ENCODE measurements at places on chromosomes 5 and 9. TPM values are rescaled to one million over a fixed set of nuclear protein-coding genes. Genes with fewer than 3 reads are reported as not detected.

DNA sequence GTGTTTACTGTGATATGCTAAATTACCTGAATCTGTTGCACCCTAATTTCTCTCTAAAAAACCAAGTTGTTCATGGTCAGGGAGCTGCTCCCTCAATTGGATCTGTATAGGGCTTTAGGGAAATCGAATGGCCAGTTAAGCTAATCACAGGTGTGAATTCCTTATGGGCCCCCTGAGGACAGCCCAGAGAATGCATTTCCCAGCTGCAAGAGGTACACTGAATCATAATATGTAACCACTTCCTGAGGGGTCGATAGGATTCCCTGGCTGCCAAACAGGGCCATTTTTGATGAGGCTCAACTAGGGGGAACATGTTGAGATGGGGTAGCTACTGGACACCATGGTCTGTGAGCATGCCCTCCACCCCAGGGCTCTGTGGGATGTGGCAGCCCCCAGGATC lies 478.6 kb downstream of the CCDC171 start:
- no peak for DNase-seq
- no peaks in the 10 kb centered on the region for H3K27me3 ChIP-seq
- peaks cover 66% of the 10 kb centered on the region for H3K4me1 ChIP-seq
- no peak overlapping the region for H3K27ac ChIP-seq
- H3K36me3 ChIP-seq: peaks cover 9% of the 10 kb centered on the region

- H3K4me1 ChIP-seq: peaks cover 9% of the 10 kb centered on the region
- H3K4me3 ChIP-seq: no peak overlapping the region
- H3K27me3 ChIP-seq: peaks cover 2% of the 10 kb centered on the region
- no peak overlapping the region for H3K27ac ChIP-seq
- no peak for DNase-seq
These were observed 17.7 kb downstream of the S1PR3 start for GRCh38 chr9:89008744-89009545.

The FYB1 gene
- total RNA-seq: 0.32 TPM

DNA sequence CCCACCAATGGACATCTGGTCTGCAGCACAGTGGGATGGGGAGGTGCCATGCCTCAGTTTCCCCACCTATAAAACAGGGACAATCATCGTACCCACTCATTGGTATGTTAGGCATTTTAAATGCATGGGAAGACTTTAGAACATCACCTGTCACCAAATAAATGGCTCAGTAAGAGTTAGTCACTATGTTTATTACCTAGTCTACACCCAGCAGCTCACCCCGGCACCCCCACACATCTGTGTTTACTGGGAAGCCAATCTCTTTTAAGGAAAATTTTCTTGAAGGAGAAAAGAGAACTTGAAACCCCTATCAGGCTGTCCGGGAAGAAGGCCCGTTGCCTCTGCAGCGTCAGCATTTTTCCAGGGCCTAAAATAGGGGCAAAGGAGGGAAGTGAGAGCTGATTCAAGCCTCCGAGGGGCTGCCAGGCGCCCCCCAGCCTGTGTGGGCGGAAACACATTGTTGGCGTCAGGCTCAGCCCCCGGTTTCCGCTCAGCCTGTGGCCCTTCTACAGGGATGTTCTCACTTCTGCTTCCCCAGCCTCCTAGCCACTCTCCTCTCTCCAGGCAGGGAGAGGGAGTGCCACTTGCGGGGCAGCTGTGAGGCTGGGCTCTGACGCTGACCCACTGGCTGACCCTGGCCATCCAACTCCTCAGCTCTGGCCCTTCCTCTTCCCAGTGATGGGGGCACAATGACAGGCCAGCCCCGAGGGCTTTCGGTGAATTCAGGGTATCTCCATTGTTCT lies 4.6 kb downstream of the CSF1R start:
- H3K36me3 ChIP-seq: no peaks in the 10 kb centered on the region
- no peak overlapping the region for H3K4me3 ChIP-seq
- H3K27me3 ChIP-seq: peaks cover 2% of the 10 kb centered on the region
- DNase-seq: no peak
- peaks cover 23% of the 10 kb centered on the region for H3K4me1 ChIP-seq

GRCh38 chr5:96843140-96843539 lies 33.2 kb upstream of the ERAP2 start:
- peaks cover 11% of the 10 kb centered on the region for H3K4me1 ChIP-seq
- DNase-seq: no peak
- H3K27me3 ChIP-seq: peaks cover 5% of the 10 kb centered on the region
- no peak overlapping the region for H3K27ac ChIP-seq

- no peaks in the 10 kb centered on the region for H3K36me3 ChIP-seq
- H3K27me3 ChIP-seq: peaks cover 15% of the 10 kb centered on the region
- H3K4me3 ChIP-seq: no peak overlapping the region
- peaks cover 28% of the 10 kb centered on the region for H3K4me1 ChIP-seq
These were observed 10.7 kb upstream of the SLC6A7 start for GRCh38 chr5:150179019-150179620.

The DOCK8 gene
- total RNA-seq: not detected

- no peak overlapping the region for H3K4me3 ChIP-seq
- H3K27me3 ChIP-seq: peaks cover 9% of the 10 kb centered on the region
- no peak for DNase-seq
- H3K27ac ChIP-seq: no peak overlapping the region
These were observed 299.2 kb downstream of the CD180 start for GRCh38 chr5:66897356-66897755.

DNA sequence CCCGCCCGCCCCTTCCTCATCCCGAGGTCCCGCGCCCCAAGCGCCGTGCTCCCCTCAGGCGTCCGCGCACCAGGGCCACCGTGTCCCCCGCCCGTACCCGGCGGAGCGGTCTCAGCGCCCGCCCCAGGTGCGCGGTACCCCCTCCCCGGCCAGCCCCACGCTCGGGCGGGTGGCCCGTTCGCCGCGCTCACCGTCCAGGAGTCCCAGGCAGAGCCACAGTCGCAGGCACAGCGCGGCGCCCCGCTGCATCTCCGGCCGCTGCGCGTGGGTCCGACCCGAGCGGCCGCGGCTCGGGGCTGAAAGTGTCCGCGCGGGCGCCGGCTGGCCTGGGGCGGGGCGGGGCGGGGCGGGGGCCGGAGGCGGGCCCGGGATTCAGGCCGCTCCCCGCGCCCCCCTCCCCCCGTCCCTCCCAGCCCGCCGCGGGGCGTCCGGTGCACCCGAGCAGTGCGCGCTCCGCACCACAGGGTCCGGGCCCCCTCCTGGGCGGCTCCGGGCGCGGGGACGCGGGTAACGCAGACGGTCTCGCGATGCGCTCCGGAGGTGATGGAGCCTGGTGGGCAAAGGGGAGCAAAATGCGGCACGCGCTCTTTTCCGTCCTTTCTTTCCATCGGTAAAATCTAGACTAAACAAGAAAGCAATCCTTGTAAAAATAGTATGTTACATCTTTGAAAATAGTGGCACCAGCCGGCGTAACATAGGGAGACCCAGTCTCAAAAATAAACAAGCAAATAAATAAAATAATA lies at the start of gene FLT4:
TSS of gene FLT4 (minus strand) at position 304 of the 743 bp plus-strand sequence. CDS start at position 249, 55 bp downstream.
- peak within 1 kb of the TSS; percentile 56 for H3K4me3 ChIP-seq
- DNase-seq: no peak
- no peaks in the 10 kb centered on the region for H3K36me3 ChIP-seq
- H3K27me3 ChIP-seq: peaks cover 16% of the 10 kb centered on the region
- H3K4me1 ChIP-seq: peaks cover 8% of the 10 kb centered on the region

GRCh38 chr5:112316731-112317130 lies 102.3 kb downstream of the EPB41L4A start:
- H3K36me3 ChIP-seq: no peaks in the 10 kb centered on the region
- H3K27me3 ChIP-seq: peaks cover 3% of the 10 kb centered on the region
- H3K27ac ChIP-seq: no peak overlapping the region
- H3K4me1 ChIP-seq: no peaks in the 10 kb centered on the region
- no peak for DNase-seq

DNA sequence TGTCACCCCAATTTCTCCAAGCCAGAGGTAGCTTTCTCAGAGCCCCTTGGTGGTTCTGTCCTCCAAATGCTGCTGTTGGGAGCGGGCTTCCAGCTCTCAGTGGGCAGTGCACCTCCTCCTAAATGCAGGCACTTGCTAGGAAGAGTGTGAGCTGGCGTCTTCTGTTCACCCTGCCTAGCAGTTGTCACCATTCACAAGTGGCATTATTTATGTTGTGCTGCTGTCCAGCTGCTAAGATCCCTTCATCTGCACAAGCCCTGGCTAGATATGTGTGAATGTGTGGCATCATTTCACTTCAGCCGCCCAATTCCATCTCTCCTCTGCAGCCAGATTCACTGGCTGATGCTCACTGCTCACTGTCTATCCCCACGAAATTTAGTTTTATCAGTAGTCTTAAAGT lies 43.7 kb downstream of the SLC36A1 start:
- H3K36me3 ChIP-seq: peaks cover 29% of the 10 kb centered on the region
- peaks cover 14% of the 10 kb centered on the region for H3K4me1 ChIP-seq
- H3K4me3 ChIP-seq: no peak overlapping the region
- DNase-seq: no peak
- peaks cover 2% of the 10 kb centered on the region for H3K27me3 ChIP-seq

- H3K4me1 ChIP-seq: no peaks in the 10 kb centered on the region
- no peak overlapping the region for H3K4me3 ChIP-seq
- no peak for DNase-seq
- H3K27ac ChIP-seq: no peak overlapping the region
- H3K36me3 ChIP-seq: no peaks in the 10 kb centered on the region
- H3K27me3 ChIP-seq: peaks cover 2% of the 10 kb centered on the region
These were observed 396.5 kb downstream of the ANXA1 start for GRCh38 chr9:73548201-73548600.

The C7 gene
- total RNA-seq: 0.05 TPM

The C9orf50 gene
- not detected for total RNA-seq

The PCDHA10 gene
- total RNA-seq: not detected

- no peak overlapping the region for H3K4me3 ChIP-seq
- peaks cover under 1% of the 10 kb centered on the region for H3K27me3 ChIP-seq
- H3K4me1 ChIP-seq: no peaks in the 10 kb centered on the region
- no peak for DNase-seq
- no peaks in the 10 kb centered on the region for H3K36me3 ChIP-seq
These were observed 39.0 kb downstream of the KCNIP1 start for GRCh38 chr5:170542691-170543293.

GRCh38 chr5:124962735-124963134 lies 216.3 kb upstream of the ZNF608 start:
- no peaks in the 10 kb centered on the region for H3K36me3 ChIP-seq
- H3K27ac ChIP-seq: no peak overlapping the region
- peaks cover 2% of the 10 kb centered on the region for H3K27me3 ChIP-seq
- no peak overlapping the region for H3K4me3 ChIP-seq

DNA sequence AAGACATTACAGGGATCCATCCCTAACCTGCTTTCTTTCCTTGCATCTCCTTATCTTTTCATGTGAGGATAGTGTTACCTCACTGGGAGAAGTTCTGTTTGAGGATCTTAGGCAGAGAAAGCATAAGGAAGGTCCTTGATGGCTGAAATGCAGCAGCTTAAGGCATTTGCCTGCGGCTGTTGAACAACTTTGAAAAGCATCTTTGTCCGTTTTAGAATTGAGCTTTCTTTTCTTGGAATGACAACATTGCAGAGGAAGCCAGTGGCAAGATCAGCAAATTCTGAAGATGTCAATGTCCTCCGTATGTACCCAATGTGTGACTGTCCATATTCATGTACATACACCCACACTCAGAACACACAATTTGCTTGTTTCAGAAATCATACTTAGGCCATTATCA lies 436.2 kb downstream of the GABRG2 start:
- no peak overlapping the region for H3K27ac ChIP-seq
- no peak overlapping the region for H3K4me3 ChIP-seq
- no peaks in the 10 kb centered on the region for H3K4me1 ChIP-seq
- DNase-seq: no peak
- no peaks in the 10 kb centered on the region for H3K36me3 ChIP-seq
- no peaks in the 10 kb centered on the region for H3K27me3 ChIP-seq

DNA sequence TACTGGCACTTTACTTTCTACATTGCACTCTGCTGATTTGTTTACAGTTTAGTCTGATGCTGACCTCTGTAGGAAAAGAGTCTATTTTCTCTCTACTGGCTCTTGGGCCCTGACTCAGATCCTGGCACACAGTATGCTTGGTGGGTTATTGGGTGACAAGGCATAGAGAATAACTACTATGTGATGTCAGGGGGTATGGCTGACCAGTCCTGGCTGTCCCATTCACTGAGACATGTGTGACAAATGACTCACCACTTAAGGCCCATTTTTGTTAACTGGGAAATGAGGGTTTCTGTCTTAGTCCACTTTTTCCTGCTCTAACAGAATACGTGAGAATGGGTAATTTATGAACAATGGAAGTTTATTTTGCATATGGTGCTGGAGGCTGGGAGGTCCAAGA lies 66.4 kb downstream of the DAPK1 start:
- H3K4me1 ChIP-seq: no peaks in the 10 kb centered on the region
- peaks cover 7% of the 10 kb centered on the region for H3K27me3 ChIP-seq
- H3K4me3 ChIP-seq: no peak overlapping the region
- DNase-seq: no peak
- H3K27ac ChIP-seq: no peak overlapping the region

DNA sequence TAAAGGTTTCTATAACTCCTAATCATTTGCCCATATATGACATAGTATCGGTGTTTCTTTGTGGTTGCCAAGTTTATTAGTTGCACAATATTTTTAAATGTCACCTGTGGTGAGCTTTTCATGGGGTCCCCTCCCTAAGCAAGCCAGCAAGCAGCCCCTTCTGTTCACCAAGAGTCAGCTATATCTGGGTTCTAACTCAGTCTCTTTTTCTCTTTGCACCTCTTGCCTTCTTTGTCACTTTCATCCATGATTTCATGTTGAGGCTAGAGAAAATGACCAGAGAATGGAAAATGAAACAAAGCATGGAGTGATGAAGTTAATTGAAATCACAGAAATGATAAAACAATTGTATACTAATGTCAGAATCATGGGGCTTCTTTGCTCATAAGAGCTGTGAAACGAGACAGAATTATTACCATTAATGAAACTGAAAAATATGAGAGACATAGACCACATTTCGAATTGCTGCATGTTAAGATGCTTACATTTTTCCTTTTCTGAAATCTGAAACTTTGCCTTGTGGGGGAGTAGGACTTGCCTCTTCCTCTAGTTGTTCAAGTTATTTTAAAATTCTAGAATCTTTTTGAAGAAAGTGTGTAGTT lies 75.7 kb downstream of the CAMK4 start:
- no peak overlapping the region for H3K27ac ChIP-seq
- H3K36me3 ChIP-seq: no peaks in the 10 kb centered on the region
- DNase-seq: no peak
- no peak overlapping the region for H3K4me3 ChIP-seq
- no peaks in the 10 kb centered on the region for H3K27me3 ChIP-seq

GRCh38 chr5:142888469-142889085 lies 118.4 kb downstream of the ARHGAP26 start:
- no peaks in the 10 kb centered on the region for H3K36me3 ChIP-seq
- H3K4me3 ChIP-seq: no peak overlapping the region
- H3K4me1 ChIP-seq: peaks cover 29% of the 10 kb centered on the region
- H3K27me3 ChIP-seq: peaks cover 9% of the 10 kb centered on the region
- H3K27ac ChIP-seq: no peak overlapping the region

- H3K4me1 ChIP-seq: no peaks in the 10 kb centered on the region
- H3K27ac ChIP-seq: no peak overlapping the region
- H3K27me3 ChIP-seq: no peaks in the 10 kb centered on the region
- no peak overlapping the region for H3K4me3 ChIP-seq
- no peaks in the 10 kb centered on the region for H3K36me3 ChIP-seq
- no peak for DNase-seq
These were observed 219.8 kb downstream of the ACTL7B start for GRCh38 chr9:108636013-108636412.

DNA sequence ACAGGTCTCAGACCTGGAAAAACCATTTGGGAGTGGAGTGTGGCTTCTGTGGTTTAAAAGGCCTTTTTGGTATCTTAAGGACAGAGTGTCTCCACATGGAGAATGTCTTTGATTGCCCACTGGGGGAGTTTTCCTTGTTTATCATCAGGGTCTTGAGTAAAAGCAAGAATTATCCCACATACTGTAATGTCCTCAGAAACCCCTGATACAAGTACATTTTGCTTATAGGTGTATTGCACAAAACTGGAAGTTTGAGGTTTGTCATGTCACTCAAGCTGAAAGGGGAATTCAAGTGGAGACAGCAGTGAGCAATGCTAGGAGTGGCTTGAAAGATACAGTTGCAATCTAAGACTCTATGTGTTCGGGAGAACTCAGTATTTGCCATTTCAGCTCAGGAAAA lies 62.7 kb upstream of the GRAMD2B start:
- H3K4me1 ChIP-seq: peaks cover 86% of the 10 kb centered on the region
- H3K27me3 ChIP-seq: no peaks in the 10 kb centered on the region
- H3K36me3 ChIP-seq: peaks cover 5% of the 10 kb centered on the region

The CFAP90 gene
- total RNA-seq: not detected

Measured in HFFc6 (cell line).